CD4-positive, alpha-beta memory T cell (primary cell): ENCODE measurements at places on chromosomes 11 and 22. TPM values are rescaled to one million over a fixed set of nuclear protein-coding genes. Genes with fewer than 3 reads are reported as not detected.

The PTPRCAP gene
- 208 TPM for total RNA-seq

- no peak for DNase-seq
Observed at GRCh38 chr11:111513240-111513605, 1.0 kb upstream of the BTG4 start.

DNA sequence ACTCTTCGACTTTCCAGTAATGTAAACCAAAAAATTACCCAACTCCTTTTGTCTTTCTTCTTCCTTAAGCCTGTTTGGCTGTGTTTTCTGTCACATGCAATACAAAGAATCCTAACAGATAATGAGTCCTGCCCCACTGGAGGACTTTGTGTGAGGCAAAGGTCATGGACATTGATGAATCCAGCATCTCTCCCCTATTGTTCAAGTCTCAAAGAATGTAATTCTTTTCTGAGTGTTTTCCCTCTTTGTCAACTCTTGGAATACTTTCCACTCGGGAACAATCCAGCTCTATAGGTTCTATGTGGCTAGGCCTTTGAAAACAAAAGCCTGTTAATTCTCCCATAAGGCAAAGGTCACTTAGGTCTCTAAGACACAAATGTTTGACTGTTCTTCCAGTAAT lies 100.7 kb downstream of the FAR1 start:
- no peak for DNase-seq

DNA sequence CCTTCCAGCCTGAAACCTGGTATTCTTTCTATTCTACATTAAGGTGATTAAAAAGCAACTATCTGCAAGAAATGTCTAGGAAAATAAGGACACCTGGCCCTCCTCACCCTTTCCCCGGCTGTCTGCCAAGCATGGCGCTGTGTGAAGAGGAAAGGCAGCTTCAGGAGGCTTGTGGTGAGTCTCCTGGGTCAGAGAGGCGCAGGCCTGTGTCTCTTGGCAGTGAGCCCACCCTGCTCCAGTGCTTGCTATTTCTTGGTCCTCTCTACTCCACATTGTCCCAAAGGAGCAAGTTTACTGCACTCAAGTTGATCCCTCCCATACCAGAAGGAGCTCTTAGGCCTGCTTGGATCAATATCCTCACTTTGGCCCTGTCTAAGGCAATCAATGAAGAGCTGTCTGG lies 520.7 kb upstream of the B3GAT1 start:
- no peak for DNase-seq

The IRAG1 gene
- total RNA-seq: not detected

The DTX4 gene
- total RNA-seq: 3.4 TPM

The OR10A3 gene
- not detected for total RNA-seq

The ZBTB16 gene
- 8.2 TPM for total RNA-seq
